ENCODE measurements at places on chromosomes 11 and 22.

DNA sequence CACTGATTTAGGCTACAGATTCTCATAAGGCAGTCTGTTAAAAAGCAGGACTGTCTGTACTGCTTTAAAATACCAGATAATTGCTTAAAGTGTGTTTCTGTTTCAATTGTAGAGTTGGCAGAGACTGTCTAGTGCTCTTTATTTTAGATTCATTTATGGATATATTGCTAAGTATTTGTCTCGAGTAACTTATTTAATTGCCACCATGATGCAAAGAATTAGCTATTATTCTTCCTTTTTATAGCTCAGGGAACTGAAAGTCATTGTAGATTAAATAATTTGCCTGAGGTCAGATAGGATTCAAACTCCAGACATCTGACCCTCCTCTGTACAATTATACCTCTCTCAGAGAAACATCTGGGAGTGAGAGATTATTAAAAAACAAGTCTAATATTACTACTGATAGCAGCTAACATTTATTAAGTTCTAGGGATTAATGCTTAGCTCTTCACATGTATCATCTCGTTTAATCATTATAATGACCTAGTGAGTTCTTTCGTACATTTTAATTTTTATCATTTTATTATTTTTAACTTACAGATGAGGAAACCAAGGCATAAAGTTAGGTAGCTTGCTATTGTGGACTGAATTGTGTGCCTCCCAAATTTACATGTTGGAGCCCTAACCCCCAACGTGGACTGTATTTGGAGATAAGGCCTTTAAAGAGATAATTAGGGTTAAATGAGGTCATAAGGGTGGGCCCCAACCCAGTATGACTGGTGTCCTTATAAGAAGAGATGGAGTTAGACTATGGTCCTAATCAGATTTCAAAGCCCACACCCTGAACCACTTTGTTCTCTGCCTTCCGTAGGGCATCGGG lies 19.7 kb upstream of the RAG2 start:
- DNase-seq, result no peak

DNA sequence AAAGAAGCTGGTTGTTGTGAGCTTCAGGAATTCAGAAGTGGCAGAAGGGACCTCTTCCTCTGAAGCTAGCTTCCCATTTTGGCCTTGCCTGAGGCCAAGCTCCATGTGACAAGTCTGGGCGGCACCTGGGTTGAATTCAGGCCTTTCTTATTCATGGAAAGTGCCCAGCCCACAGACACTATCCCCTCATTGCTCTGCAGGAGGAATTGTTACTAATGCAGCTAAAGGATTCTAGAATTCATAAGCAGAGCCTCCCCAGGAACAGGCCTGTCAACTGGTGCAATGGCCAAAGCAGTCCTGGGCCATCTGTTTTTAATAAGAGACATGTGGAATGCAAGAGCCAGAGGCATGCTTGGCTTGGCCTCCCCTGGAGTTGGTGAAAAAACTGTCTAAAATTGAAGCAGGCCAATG lies 71.4 kb downstream of the SLC1A2 start:
- DNase-seq, result no peak

DNA sequence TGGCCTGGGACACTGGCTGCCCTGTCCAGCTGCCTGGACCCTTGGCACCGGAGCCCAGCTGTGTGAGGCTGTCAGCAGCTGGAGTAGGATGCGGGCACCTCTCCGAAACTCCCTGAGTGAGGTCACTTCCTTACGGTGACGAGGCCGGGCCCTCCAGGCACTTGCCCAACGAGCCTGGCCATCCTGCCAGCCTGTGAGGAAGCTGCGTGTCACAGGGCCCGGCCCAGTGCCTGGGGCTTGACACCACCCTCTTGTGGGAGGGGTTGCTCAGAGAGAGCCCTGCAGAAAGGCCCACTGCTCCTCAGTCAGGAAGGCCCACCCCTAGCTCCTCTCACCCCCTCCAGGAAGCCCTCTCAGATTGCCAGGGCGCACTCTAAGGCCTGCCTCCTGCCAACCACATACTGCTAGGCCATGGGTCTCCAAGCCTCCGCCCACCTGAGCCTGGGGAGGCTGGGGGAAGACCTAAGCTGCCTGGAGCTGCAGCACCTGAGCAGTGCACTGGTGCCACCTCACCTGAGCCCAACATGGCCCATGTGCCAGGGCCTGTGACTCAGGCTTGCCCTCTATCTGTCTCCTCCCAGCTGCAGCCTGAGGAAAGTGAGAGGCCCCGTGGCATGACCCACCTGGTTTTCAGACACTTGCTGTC lies 4.3 kb upstream of the PHLDA2 start:
- peak; percentile 59 for DNase-seq

DNA sequence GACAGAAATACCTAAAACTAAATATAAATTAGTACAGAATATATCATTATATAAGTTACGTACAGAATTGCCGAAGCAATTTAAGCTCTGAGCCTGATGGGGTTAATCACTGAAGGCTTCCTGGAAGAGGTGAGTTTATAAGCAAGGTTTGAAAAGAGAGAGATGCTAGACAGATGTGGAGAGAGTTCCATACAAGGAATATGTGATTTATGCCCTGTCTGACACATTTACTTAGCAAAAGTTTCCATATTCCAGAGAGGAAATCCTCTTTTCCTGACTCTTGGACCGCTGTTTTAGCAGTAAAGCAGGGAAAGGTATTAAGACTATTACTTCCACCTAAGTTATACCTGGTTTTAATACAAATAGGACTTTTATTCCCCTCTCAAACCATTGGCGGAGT lies 65.1 kb downstream of the DBX1 start:
- DNase-seq, result no peak

GRCh38 chr11:26510756-26511155 lies 61.3 kb downstream of the MUC15 start:
- no peak for DNase-seq

- no peak for DNase-seq
Observed at GRCh38 chr22:42996646-42997365, 18.1 kb downstream of the PACSIN2 start.

GRCh38 chr22:38798496-38798895 lies 4.6 kb upstream of the DNAL4 start:
- DNase-seq, result no peak

- no peak for DNase-seq
Observed at GRCh38 chr22:27752771-27753170, 48.8 kb downstream of the MN1 start.

DNA sequence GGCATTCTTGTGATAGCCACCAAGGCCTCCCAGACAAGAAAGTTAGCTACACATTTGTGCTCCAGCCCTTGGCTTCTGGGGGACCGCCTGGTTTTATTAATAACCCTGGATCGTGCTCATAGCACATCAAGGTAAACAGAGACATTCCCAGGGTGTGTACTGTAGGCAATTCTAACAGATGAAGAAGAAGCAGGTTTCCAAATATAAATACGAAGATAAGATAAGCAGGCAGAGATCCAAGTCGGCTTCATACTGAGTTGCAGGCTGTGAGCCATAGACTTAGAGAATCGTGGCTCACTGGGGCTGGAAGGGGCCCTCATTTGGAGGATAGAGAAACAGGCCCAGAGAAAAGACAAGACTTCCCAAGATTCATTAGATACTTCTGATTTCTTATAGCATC lies 131.4 kb downstream of the TENM4 start:
- DNase-seq, result no peak

DNA sequence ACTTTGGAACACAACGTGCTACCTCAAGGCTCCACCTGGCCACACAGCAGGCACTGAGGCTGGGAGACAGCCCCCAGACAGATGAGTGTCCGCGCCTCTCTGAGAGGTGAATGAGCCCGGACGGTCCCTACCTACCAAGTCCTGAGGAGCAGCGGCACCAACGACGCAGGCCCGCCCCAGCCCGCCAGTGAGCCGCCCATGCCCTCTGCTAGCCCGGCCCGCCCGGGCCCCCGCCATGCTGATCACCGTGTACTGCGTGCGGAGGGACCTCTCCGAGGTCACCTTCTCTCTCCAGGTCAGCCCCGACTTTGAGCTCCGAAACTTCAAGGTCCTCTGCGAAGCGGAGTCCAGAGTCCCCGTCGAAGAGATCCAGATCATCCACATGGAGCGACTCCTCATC lies at the start of gene DDI1:
Gene DDI1 (plus strand): TSS at position 53 of the 400 bp plus-strand sequence. CDS start 183 bp downstream, at position 236.
- no peak for DNase-seq

- DNase-seq, result no peak
Observed at GRCh38 chr11:79409330-79409729, 31.5 kb downstream of the TENM4 start.

DNA sequence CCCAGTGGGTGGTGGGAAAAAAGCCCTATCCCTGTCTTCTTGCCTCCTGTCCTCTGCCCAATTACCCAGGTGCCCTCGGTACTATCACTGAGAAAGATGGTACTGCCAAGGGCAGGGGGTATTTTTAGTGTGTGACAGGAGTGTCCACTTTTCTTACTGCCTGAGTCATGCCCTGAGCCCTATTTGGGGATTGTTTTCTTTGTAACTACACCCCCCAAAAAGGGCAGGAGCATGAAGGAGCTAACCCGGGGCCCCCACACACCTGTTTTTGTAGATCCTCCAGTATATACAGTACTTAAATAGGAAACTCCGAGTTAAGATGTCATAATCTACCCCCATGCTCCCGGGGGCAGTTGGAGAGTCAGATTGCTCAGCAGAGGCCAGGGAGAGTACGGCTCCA lies 3.8 kb downstream of the SMTNL1 start:
- no peak for DNase-seq

DNA sequence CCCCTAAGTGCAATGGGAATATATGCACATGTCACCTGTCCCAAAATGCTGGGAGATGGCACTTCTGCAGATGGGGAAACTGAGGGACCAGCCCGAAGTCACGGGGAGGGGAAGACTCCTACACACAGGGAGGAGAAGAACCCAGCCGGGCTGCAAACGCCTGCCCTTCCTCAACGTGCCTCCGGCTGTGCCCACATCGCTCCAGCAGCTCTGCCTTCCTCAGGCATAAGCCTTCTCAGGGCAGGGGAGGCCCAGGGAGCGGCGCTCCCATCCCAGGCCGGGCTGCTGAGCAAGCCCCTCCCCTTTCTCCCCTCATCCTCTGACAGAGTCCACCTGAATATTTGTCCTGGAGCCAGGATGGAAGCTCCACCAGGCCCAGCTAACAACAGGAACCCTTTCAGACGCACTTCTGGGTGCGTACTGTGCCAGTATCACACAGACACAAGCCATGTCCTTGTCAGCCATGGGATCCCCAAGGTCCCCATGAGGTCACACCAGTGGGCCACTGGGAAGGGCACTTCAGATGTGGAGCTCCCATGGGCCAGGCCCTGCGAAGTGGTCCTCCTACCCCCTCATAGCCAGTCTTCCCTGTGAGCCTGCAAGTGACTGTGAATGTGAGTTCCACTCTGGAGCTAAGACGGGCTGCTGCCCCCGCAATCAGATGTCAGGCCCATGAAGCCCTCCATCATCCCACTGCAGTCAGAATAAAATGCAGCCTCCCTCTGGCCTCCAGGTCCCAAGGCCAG lies 2.5 kb upstream of the CD81 start:
- no peak for DNase-seq

GRCh38 chr11:75344761-75345454 lies 6.6 kb downstream of the ARRB1 start:
- no peak for DNase-seq

GRCh38 chr11:103007521-103007920 lies 52.0 kb upstream of the MMP13 start:
- no peak for DNase-seq

DNA sequence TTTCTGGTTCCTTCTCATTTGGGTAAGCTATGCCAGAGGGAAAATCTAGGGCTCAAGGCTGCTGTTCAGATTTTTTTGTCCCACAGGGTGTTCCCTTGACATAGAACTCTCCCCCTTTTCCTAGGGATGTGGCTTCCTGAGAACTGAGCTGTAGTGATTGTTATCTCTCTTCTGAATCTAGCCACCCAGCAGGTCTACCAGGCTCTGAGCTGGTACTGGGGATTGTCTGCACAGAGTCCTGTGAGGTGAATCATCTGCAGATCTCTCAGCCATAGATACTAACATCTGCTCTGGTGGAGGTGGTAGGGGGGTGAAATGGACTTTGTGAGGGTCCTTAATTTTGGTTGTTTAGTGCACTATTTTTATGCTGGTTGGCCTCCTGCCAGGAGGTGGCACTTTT lies 167.3 kb upstream of the PGR start:
- no peak for DNase-seq

GRCh38 chr11:71140206-71140919 lies 112.0 kb downstream of the SHANK2 start:
- DNase-seq, result no peak

GRCh38 chr22:31734512-31734911 lies 15.4 kb downstream of the PRR14L start:
- no peak for DNase-seq
